ENCODE measurements at places on chromosomes 6 and 20. TPM values are rescaled to one million over a fixed set of nuclear protein-coding genes. Genes with fewer than 3 reads are reported as not detected.

LY6G6F gene
- not detected for total RNA-seq

AHCY gene
- total RNA-seq = 101 TPM

SLC35F1 gene
- total RNA-seq = not detected

SLC22A2 gene
- not detected for total RNA-seq

PTCHD4 gene
- total RNA-seq = 1.9 TPM

SMOC2 gene
- not detected for total RNA-seq

AIF1 gene
- total RNA-seq = not detected

EGFL8 gene
- 13.6 TPM for total RNA-seq

ZC2HC1B gene
- not detected for total RNA-seq

GRCh38 chr6:107408714-107409113, 50.6 kb downstream of the PDSS2 start:
- peak; percentile 57 for DNase-seq

GRCh38 chr6:127114214-127114760, 4.2 kb upstream of the RSPO3 start:
- DNase-seq = no peak

DNA sequence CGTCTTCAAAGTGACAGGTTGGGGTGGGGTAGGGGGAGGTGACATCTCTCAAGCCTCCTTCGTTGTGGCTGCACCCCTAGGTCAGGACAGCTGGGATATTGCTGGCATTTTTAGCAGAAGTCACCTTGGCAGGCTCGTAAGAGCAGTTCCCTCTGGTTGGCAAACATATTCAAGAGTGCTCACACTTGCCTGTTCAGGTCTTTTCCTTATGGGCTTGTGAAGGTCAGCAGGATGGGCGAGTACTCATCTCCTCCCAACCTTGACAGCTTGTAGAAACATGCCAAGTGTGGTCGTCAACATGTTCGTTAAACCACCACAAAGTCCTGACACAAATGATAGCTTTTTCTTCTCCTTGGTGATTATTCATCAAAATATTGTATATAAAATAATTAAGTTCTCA, 113.6 kb downstream of the HDGFL1 start:
- no peak for DNase-seq

GRCh38 chr6:123360359-123360758, 276.4 kb downstream of the TRDN start:
- DNase-seq = no peak

DNA sequence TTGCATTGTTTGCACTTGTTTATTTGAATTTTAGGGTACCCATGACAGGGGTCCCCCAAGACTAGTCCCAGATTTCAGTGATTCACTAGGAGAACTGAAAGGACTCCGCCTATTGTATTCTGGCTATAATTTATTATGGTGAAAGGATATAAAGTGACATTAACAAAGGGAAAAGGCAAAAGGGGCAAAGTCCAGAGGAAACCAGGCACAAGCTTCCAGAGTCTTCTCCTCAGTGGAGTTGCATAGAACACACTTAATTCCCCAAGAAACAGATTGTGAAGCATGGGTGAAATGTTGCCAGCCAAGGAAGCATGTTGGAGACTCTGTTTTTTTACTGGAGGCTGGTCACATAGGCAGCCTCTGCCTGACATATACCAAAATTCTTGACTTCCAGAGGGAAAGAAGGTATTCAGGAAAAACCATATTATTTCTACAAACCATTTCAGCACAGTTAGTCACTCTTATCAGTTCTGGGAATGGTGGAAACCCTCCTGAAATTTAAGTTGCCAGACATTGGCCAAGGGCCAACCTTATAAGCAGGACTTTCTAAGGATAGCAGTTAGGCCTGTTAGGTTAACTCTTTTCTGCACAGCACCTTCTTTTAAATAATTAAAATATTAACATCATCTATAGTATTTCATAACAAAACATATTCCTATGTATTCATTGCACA, 71.8 kb downstream of the FIG4 start:
- peak; percentile 8 for DNase-seq

DNA sequence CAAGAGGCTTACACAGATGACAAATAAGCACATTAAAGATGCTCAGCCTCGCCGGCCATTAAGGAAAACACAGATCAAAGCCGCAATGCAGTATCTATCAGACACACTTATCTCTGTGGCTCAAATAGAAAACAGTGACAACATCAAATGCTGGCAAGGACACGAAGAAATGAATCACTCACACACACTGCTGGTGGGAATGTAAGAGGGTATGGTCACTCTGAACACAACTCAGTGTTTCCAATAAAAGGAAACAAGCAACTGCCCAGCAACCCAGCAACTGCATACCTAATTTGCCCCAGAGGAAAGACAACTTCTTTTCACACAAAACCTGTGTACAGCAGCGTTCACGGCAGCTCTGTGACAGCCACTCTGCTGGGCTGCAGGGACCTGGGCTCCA, 155.8 kb downstream of the WDR27 start:
- no peak for DNase-seq

- no peak for DNase-seq
These were observed 442.4 kb downstream of the CD83 start for GRCh38 chr6:14559746-14560536.

GRCh38 chr6:100126790-100127484, 132.9 kb upstream of the MCHR2 start:
- DNase-seq = no peak

- DNase-seq = no peak
These were observed 208.2 kb upstream of the RIN2 start for GRCh38 chr20:19549896-19550295.

DNA sequence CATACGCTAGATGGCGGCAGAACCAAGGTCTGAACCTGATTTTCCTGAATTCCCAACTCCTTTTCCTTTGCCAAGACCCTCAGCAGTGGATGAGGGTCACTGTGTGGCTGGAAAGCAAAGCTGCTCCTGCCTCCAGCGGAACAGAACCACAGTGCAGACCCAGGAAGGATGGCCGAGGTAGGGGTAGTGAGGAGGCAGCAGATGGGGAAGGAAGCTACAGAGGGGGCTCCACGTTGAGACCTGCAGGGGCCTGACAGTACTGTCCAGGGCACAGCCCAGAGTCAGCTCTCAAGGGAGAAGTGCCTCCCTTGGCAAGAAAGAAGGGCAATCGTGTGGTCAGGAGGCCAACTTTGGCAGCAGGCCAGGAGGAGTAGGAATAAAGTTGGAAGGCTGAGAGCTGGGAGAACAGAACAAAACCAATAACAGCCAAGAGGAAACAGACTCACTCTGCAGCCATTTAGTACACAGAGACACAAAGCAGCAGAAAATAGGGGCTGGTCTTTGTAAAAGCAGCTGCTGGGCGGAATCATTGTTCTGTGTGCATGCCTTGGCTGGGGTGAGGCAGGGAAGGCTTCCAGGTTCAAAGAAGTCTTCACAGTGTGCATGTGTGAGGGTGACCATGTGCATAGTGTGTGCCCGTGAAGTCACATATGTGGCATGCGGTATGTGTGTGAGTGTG, 3.1 kb downstream of the GABRR2 start:
- DNase-seq = peak; percentile 95

DNA sequence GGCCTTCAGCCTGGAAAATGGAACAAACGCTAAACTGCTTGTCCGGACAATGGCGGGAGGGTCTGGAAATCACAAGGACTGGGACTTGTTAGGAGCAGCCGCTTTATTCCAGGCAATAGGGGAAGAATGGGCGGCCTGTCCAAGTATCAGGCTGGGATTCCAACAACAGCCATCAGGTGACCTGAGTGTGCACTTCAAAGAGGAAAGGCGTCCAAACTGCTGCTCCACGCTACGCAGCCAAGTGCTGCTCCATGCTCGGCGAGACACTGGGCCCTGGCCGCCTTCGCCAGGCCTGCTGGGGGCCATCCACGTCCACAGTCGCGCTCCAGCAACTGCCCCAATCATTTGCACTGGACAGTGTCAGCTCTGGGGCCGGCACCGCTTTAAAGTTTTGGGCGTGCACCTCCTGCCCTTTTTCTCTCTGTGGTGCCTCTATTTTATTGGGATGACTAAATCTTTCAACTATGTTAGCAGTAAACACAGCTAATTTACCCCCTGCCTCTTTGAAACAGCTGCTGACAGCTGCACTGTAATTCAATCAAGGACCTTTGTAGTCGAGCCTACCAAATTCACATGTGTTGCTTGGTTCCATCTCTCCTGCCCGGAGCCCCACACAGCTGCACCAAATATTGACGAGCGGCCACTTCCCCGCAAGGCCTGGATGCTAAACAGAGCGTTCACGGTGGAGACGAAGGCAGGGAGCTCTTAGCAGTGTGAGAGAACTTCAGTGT, 98.3 kb downstream of the BMP7 start:
- no peak for DNase-seq

DNA sequence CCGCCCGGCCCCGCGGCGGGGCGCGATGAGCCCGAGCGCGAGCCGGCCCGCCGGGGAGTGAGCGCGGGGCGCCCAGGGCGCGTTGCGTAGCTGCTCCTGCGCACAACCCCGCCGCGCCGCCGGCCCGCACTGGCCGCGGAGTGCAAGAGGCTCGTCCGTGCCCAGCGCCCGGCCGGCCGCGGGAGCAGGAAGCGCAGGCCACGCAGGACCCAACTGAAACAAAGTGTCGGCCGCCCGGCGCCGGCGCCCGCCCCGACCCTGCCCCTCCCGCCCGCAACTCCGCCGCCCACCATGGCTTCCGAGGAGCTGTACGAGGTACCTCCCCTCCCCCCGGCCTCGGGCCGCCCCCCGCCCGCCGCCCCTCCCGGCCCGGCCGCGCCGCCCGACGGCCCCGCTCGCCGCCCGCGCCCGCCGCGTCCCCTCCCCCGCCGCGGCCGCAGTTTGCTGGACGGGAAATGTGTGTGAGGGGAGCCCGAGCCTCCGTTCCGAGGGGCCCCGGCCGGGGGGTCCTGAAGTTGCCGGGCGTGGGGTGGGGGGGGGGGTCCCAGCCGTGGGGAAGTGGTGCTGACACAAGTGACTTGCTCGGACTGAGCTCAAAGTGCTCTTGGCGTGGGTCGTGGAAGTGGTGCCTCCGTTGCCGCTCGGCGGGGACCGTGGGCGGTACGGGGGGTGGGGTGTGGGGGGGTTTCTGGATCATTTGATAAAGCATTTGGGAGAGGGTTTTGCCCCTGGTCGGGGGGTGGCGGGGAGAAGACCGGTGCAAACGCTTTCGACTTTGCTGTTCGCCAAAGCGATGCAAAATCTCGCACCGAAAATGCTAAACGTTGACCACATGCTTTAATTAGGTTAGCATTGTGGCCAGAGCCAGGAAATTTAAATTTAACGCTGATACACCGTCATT, 539 bp downstream of the CDYL start:
- DNase-seq = peak; percentile 40

DNA sequence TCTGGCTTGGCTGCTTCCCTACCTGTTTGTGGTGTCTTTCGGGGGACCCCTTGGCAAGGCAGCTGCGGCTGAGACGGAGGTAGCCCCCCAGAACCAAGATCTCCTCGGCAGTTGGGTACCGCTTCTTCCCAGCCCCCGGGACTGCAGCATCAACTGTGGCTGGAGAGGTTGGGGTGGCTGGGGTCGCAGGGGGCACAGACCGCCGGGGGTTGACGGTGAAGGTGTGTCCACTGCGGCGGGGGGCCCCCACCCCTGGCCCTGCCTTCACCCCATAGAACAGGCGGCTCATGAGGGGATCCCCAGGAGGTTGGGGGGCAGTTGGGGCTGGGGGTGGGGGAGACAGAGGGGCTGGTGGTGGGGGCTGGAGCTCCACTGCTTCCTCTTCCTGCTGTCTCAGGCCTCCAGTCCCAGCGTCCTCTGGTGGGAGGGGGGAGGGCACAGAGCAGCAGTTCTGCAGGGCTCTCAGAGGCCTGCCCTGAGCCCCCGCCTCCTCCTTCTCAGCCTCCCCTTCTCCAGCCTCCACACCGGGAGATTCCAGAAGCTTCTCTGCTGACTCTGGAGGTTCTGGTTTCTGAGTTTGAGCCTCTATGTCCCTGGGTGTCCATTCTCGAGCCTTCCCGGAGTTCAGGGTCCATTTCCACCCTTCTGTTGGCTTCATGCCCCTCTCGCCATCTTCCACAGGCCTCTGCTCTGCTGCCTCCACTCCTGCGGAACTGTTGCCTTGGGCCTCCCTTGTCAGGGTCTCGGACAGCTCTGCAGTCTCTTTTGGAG, 1.9 kb downstream of the PPP1R18 start:
- DNase-seq = peak; percentile 35
